Forelimb muscle (tissue), 1 donor: ENCODE measurements at places on chromosomes 16 and 17. TPM values are rescaled to one million over a fixed set of nuclear protein-coding genes. Genes with fewer than 3 reads are reported as not detected.

Gene NUPR1
- 27.9 TPM for polyA plus RNA-seq

Gene CHST6
- polyA plus RNA-seq: 2.1 TPM

DNA sequence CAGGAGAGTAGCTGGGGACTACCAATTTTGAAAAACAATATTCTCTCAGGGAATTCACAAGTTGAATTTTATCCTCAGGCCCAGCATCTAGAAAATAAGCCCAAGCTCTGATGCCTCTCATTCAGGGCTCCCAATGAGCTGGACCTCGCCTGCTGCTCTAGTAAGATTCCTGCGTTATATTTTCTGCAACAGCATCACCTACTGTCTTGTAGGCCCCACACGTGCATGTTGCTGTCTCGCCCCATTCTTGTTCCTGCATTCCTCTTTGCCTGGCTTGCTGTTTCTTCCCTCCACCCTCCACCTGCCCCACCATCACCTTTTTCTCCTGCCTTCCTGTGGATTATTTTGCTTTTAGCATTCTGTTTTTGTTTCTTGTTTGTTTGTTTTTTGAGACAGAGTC lies 8.3 kb upstream of the ST6GALNAC2 start:
- no peak for DNase-seq

DNA sequence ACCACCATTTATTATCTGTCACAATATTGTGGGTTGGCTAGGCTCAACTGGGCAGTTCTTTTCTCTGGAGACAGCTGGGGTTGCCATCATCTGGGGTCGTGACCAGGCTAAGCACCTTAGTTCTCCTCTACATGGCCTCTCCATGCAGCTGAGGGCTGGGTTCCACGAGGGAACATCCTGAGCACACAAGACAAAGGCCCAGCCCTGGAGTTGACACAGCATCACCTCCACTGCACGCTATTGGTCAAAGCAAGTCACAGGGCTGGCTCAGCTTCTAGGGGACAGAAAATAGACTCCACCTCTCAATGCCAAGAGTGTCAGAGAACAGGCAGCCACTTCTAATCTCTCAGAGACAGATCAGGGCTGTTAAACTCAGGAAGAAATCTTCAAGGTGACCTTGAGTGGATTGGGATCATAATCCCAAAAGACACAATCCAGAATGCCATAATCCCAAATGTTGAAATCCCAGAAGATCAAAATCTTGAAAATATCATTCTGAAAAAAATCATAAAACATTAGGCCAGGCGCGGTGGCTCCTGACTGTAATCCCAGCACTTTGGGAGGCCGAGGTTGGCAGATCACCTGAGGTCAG lies 13.0 kb upstream of the USP10 start:
- no peak for DNase-seq

DNA sequence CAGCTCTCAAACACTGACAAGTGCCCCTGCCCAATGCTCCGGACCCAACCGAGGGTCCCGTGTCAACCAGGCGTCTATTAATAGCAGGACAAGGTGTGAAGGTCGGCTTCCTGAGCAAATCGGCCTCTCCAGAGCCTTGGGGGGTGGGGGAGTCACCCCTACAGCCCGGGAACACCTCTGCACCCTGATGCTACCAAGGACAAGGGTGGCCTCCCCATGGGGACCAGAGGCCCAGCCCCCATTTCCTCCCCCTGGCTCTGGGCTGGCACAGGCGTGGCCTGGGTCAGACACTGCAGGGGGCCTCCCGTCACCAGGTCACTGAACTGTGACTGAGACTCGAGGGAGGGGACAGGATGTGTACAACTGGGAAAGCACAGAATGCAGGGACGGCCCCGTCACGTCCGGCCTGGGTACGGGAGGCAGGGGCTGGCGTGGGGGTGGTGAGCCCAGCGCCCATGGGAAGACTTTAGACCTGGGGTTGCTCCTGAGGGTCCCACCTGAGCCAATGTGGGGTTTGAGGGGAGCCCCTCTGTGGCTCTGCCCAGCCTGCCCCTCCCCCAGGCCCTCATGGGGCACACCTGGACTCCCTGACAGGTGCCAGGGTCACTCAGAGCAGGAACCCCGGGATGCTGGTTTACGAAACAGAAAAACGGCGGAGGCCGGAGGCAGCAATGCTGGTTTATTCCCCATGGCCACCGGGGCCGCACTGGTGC lies 579 bp upstream of the CYBA start:
- no peak for DNase-seq
